ENCODE measurements at places on chromosomes 7 and 10.

- no peak for DNase-seq
Measured at GRCh38 chr10:13567030-13567429, 19.7 kb upstream of the PRPF18 start.

DNA sequence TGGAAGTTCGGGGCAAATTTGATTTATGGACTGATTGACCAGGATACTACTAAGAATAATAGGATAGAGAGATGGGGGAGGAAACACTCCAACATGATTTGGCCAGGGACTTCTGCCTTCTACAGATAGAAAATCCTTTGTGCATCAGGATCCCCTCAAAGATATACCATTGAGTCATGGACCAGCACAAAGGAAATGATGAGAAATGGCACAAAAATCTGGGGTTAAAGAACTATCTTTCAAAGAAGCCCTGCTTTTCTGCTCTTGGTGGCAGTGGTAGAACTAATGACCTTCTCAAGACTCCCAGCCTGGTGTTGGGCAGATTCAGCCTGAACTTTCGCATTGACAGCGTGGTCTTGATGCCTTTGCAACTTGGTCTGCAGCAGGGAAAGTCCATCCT lies 27.6 kb upstream of the LAMB1 start:
- no peak for DNase-seq

GRCh38 chr7:2803755-2804154 lies 40.4 kb downstream of the GNA12 start:
- no peak for DNase-seq

DNA sequence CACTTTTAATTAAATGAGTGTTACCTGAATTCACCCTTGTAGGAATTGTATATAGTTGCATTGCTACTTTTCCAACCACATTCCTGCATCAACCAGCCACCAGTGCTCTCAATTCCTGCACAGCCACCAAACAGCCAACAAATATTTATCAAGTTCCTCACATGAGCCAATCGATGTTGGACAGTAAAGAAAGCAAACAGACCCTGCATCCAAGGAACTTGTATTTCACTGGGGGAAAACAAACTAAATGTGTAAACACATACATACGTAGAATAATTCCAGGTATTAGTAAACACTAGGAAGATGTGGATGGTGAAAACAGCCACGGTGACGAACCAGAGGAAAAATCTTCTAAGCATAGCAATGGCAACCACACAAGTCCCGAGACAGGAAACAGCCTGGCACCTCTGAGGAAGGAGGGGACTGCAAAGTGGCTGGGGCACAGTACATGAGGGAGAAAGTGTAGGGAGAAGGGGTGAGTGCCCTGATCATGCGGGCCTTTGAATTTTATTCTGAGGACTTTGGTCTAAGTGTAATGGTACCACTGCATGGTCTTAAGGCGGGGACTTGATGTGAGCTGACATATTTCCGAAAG lies 111.2 kb downstream of the XRCC2 start:
- DNase-seq = no peak

- no peak for DNase-seq
Measured at GRCh38 chr10:130621231-130621775, 485.1 kb downstream of the GLRX3 start.

GRCh38 chr7:132577206-132578049 lies 1.2 kb upstream of the PLXNA4 start:
- DNase-seq = no peak

DNA sequence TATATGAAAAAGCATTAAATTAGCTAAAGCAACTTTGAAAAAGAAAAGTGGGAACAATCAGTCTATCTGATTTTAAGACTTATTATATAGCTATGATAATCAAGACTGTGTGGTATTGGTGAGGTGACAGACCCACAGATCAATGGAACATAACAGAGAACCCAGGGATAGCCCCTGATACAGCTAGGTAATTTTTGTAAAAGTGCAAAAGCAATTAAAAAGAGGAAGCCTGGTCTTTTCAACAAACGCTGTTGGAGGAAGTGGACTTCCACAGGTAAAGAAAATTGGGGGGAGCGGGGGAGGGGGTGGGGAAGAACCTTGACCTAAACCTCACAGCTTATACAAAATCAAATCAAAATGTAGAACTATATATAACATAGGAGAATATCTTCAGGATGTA lies 45.4 kb downstream of the GNA12 start:
- no peak for DNase-seq

DNA sequence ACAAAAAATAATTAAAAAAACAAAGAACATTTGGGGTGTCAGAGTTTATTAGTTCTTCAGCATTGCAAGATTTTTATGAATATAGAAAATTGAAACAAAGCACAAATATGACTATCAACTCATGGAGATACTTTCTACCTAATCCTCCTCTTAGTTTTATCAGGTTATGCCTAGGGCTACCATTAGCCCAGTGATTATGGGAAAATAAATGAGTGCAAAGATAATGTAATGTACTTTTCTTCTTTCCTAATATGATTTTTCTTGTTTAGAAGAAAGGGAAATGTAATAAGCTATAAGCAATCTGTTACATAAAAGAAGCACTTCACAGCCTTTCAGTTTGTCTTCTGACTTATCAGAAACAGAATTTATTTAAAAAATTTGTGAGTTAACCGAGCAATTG lies 676.8 kb downstream of the SORCS1 start:
- no peak for DNase-seq

DNA sequence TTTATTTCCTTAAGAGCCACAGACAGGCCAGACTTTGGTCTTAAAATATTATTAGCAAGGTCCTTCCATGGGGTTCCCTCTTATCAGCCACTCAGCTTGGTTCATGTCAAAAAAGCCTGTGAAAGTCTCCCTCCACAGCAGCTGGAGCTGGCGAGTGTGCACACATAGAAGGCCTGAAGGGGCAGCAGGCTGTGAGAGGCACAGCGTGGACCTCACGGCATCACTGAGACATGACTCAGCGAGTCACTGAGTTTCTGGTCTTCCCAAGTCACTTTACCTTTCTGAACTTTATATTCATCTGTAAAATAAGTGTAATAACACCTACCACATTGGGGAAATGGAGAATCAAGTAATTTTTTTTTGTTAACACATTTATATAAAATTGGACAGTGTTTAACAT lies 8.7 kb downstream of the TAF3 start:
- DNase-seq = no peak

DNA sequence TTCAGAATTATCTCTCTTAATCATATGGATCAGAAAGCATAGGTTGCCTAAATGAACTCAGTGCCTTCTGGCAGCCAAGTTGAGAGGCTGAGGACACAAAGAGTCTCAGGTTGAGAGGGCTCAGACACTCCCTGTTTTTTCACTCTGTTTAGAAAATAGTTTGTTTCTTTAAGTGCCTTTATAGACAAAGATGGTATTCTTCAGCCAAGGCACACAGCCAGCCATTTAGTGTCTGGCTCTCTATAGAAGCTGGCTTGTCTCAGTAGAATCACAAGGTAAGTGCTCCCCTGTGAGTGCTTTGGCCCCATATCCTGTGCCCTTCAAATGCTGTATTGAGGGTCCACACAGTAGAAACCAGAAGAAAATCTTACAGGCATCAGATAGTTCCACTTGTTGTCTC lies 3.6 kb downstream of the GPR158 start:
- DNase-seq = no peak

All from DND-41 (cell line).